LNCaP clone FGC (cell line): ENCODE measurements at places on chromosomes 2 and 18.
A peak's percentile ranks its signal among the peaks of the same experiment; 100 is the strongest.

GRCh38 chr2:192148620-192149321, 46.0 kb downstream of the TMEFF2 start:
- no peak for DNase-seq

DNA sequence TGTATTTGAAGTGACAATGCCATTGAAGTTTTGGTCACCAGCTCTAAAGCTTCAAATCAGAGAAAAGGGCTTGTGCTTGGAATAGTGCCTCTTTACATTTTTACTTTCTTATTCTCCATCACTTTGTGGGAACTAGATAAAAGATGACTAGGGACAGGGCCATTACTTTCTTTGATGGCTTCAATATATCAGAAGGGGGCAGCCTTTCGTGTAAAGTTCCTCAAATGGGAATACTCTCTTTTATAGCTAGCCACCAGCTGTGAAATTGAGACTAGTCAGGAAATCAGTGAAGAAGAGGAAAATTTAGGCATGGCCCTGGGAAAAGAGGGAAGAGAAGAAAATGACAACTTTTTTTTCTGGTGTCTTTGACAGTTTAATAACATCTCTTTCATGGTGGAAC, 242.5 kb downstream of the DCC start:
- DNase-seq, result no peak

DNA sequence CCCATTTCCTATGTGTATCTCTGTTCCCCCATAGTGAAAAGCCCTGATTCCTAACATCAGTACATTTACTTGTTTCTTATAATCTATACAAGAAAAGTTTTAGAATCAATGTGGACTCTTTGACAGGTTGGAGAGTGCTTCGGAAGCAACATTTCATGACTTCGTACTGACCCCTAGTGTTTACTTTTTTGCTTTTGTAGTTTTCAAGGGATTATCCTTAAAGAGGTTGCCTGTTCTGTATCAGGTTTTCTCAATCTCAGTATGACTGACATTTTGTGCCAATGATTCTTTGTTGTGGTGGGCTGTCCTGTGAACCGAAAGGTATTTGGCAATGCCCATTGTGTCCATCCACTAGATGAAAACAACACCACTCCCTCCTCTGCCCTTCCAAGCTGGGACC, 43.3 kb upstream of the SERPINB2 start:
- DNase-seq, result peak; percentile 18

DNA sequence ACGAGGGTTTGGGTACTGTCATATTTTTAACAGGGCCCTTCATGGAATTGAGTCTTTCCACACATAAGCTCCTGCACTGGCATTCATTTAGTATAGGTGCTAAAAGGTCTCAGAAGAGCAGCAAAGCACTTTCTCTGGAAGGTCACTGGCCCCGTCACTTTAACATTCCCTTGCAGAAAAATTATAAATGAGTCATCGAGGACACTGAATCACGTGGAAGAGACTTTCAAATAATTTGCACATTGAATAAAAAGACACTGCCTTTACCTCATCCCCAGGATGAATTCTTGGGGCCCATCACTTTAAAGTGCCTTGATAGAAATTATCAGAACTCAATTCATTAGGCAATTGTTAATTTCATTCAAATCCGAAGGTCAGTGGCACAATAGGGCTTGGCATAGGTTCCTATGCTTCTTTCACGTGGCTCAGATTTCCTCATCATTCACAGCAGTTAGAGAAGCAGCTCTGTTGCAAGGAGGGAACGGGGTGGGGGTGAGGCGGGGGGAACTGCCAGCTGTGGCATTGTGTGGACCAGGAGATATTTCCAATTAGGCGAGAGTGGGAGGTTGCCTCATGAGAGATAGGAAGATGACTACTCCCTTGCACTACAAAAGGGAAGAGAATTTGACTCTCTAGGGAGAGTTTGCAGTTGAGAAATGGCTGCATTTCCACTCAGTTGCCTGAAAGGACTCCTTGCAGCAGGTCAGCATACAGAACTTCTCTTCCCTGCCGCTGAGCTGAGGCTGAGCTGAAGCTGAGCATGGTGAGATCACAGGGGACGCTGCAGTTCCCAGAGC, 86.3 kb upstream of the NPAS2 start:
- DNase-seq, result no peak

DNA sequence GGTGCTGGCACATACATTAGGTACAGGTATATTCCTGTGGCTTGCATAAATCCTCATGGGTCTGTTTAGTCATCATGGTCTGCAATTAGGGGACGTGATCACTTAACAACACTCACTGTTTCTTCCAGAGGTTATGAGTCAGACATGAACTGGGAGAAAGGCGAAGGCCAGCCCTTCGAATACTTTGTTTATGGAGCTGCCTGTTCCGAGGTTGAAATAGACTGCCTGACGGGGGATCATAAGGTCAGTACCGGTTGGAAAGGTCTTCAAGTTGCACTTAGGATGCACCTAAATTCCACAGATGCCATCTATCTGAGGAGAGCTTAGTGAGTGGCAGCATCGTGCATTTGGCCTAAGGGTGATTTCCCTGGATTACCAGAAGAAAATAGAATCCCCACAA, 76.9 kb downstream of the AOX1 start:
- no peak for DNase-seq

DNA sequence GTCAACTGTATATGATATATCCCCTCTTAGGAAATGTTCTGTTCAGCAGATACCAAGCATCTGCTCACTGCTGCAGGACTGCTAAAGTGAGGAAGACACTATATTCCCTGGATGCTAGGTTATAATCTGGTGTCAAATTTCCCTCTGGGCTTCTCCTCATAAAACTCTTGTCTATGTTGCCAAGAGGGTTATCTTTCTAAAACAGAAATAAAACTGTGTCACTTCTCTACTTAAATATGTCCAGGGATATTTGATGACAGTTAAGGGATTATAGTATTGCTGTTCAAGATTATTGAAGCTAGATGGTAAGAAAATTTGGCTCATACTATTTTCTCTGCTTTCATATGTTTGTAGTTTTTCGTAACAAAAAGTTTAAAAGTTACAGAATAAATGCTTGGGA, 30.5 kb upstream of the SNRNP27 start:
- DNase-seq, result no peak

- DNase-seq, result no peak
Observed at GRCh38 chr2:221674446-221674845, 102.3 kb upstream of the EPHA4 start.

DNA sequence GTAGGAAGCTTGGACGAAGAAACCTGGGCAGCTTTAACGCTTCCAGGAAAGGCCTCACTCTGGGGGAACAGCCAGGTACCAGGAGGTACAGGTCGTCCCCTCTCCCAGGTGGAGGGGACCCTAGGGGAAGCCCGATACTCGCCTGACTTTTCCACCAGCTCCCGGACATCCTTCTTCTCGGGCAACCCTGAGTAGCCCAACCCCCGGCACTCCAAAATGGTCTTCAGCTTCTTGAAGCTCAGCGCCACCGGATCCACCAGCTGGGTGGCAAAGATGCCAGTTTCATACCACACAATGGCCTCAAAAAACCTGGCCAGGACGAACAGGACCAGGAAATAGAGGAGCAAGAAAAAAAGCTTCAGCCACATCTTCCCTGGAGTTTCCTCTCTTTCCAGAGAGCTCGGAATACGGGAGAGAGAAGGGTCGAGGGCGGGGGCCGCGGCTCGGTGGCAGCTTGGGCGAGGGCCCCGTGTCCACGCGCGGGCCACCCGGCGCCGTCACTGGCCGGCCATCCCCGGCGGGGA, 1.1 kb downstream of the RNF103 start:
- no peak for DNase-seq

- DNase-seq, result no peak
Observed at GRCh38 chr2:58686776-58687175, 445.7 kb upstream of the FANCL start.

- DNase-seq, result no peak
Observed at GRCh38 chr18:74722237-74722636, 124.6 kb downstream of the ZNF407 start.

- DNase-seq, result no peak
Observed at GRCh38 chr2:134224005-134224404, 29.9 kb upstream of the MGAT5 start.

DNA sequence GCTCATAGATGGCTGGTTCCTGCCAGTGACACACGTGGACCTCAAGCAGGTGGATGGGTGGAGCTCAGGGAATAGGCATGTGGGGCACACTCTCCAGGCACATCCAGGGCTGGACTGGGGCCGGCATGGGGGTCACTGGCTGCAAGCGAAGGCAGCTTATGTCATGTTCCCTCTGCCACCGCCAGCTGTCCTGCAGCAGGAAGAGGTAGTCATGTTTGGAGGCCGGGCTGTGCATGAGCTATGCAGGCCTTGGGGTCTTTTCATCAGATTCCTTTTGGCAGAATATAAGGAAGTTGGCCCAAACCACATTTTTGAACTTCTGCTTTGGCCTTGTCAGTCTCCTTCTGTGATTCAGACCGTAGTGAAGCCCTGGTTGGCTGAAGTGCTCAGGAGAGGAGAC, 61.5 kb downstream of the AGAP1 start:
- no peak for DNase-seq

DNA sequence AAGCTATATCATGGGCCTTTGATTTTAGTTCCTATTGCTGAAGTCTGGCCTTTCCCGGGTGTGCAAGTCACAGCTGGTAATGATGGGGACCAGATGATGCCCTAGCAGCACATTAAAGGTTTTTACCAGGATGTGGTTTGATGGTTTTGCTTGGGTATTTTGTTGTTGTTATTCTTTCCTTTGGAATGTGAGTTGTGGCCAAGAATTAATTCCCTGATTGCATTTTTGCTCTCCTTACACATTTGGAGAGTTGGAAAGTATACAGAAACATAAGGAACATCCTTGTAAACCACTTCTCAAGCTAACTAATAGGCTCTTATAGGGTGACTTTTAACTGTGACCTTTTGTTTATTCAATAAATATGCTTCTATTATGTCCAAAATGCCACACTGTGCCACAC, 154.1 kb upstream of the MMADHC start:
- DNase-seq, result no peak

DNA sequence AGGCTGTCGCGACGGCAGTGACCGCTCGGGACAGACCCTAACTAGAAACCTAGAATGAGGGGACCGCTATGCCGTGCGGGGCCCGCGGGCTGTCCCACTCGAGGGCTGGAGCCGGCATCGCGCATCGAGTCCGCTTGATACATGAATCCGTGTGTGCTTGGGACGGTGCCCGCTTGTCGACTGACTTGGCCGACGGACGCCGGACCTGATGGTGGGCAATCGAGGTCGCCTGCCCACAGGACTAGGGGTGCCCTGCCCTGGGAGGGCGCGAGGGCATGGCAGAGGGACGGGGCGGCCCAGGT, 749 bp upstream of the PTMA start:
- no peak for DNase-seq

- no peak for DNase-seq
Observed at GRCh38 chr18:78543201-78543725, 436.4 kb upstream of the SALL3 start.

GRCh38 chr2:237282568-237283128, 131.3 kb downstream of the COL6A3 start:
- DNase-seq, result no peak

- DNase-seq, result no peak
Observed at GRCh38 chr18:22975508-22975907, 42.4 kb downstream of the RBBP8 start.

- DNase-seq, result no peak
Observed at GRCh38 chr18:37538526-37539205, 26.9 kb downstream of the CELF4 start.

- DNase-seq, result no peak
Observed at GRCh38 chr2:18379870-18380269, 180.6 kb downstream of the RDH14 start.

DNA sequence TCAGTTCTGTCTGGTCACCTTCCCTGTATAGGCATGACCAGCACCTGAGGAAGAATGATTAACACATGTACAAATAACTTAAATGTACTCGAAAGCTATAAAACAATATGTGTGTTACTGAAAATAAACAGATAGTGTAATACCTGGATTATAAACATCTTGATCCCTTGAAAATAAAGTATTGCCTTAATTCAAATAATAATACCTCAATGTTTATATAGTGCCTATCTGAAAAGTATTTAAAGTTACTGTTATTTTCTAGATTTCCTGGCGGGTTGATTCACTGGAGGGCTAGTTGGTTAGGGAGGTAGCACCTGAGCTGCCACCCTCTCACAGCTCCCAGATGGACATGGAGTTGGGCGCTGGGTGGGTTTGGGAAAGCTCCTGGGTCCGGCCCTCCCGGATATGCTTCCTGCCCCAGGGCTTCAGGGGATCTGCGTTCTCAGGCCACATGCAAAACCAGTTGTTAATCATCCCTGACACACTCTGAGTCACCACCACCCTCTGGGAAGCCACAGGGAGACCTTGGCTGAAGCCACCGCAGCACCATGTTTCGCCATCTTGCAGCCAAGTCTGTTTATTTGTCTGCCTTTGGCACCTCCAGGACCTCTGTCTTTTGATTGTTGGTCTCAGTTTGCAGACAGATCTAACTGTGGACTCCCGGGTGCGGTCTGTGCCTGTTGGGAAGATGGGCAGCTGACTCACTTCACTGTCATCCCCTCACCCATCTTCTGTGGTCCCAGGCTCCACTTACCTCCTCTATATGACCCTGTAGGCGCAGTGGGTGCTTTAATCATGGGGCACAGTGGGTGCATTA, 35.3 kb downstream of the RAB31 start:
- DNase-seq, result no peak

DNA sequence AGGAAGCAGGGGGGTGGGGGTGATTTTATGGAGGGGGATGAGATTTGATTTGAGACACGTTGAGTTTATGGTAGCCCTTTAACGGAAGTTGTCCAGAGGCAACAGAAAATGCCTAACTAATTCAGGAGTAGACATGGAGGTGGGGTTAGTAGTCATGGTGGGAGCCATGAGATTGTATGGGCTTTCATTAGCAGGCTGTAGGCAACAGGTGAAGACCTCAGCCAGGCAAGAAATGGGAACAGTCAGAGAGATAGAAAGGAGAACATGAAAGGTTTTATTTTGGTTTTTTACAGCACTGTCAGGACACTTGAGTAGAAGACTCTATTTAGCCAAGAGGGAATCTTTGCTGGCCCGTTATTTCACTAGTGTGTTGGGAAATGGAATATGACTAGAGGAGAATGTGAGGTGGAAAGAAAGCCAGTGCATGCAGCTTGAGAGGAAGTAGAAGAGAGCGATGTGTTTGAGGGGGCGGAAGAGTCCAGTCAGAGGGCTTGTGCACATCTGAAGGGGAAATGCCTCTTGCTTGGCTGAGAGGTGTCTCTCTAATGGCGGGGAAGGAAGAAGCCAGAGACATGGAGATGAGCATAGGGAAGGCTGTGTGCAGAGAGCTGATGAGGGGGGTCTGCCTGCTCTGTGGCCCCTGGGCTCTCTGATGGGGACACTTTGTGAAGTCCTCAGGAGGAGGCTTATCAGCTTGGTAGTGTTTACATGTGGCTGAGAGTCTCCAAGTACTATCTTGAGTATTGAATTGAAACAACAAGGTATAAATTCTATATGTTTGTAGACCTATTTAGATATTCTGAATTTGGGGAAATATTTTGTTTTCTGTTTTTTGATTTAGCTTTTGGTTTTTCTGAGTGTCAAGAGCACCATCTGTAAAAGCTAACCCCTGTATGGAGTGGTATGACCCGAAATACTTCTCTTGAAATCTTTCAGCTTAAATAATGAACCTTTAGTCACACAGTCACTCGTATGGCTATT, 66.9 kb upstream of the ITM2C start:
- no peak for DNase-seq

GRCh38 chr2:121902171-121902591, 146.7 kb downstream of the TSN start:
- no peak for DNase-seq

- DNase-seq, result no peak
Observed at GRCh38 chr2:16559278-16560067, 106.2 kb downstream of the CYRIA start.
